Brain pericyte (primary cell): ENCODE measurements at places on chromosomes 7 and 10.

DNA sequence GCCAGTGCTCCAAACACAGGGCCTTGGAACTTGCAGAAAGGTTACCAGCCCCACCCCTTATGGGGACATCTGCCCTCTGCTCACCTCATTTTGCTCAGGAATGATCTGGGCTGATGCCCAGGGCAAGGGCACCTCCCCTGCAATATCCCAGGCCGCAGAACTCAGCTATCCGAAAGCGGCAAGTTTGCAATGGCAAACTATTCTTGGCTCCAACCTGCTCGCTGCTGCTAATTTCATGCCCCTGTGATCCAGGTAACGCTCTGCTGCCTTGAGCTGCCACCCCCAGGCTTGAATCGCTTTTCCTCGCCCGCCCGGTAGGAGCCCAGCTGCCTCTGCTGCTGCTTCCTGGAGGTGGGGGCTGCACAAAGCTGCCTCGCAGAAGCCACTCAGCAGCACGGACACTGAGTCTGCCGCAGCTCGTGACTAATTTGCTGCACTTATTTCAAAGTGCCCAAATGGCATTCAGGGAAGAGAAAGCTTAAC is 18.2 kb downstream of the SLC29A3 start:
- no peak for DNase-seq

DNA sequence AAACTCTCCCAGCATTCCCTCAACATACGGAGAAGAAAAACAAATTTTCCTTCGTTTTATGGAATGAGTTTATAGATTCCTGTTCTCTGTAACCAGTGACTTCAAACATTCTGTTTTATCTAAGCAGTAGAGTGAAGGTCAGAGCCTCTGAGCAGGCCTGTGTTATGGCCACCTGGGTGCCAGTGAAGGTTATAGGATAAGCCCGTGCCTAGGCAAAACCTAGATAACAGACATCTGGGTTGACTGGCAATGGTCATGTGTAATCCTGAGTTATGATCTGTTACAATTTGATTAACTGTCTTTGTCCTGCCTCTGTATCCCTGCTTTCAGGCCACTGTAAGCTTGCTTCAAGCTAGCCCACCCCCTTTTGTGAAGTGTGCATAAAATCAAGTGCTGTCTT is 8.3 kb downstream of the LSM5 start:
- no peak for DNase-seq

GRCh38 chr7:77538281-77539212 is 1.5 kb downstream of the PTPN12 start:
- DNase-seq, result peak; percentile 39

DNA sequence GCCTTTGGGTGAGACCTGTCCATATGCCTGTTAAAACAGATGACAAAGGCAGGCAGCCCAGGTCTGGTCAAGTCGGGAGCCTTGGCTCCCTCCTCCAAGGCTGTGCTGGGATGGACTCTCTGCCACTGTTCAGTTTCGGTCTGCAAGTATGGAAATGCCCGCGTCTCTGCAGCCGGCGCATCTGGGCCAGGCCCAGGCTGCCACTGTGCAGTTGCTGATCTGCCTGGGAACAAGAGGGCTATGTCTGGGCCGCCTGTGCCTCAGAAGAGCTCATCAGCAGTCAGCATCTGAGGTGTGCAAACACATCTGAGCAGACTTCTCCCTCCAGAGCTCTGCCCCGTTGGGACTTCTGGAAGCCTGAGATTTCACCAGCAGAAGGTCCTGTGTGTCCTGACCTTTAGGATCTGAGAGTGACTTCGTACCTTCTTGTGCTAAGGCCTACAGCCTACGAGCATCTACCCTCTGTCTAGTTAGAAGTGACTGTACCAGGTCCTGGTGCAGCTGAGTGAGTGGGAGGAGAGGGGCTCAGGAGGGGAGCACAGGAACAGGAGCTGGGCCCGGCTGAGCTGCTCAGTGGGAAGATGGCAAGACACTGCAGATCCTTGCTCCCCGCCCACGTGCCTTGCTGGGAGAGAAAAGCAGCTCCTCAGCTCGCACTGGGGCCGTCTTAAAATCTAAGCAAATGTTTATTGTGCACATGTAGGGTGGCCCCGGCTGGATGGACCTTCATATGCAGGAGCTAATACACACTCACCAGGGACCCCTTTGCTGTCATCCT is 50.9 kb downstream of the DOCK1 start:
- no peak for DNase-seq

GRCh38 chr10:124659380-124659779 is 84.8 kb downstream of the FAM53B start:
- DNase-seq, result no peak

DNA sequence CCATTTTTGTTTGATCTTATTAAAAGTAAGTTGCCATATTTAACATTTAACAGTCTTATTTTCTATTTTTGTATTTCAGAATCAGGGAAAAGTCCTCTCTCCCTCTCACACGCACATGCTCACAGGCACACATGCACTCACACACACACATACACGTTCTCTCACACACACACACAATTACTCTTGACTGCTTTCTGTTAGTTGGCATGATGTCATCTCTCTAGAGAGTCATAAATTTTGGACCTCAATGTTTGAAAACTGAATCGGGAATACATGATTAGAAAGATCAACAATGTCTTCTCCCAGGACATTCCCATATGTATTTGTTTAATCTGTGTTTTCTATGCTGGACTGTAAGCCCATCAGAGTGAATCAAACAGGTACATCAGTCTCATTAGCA is 165.7 kb upstream of the AHR start:
- no peak for DNase-seq

DNA sequence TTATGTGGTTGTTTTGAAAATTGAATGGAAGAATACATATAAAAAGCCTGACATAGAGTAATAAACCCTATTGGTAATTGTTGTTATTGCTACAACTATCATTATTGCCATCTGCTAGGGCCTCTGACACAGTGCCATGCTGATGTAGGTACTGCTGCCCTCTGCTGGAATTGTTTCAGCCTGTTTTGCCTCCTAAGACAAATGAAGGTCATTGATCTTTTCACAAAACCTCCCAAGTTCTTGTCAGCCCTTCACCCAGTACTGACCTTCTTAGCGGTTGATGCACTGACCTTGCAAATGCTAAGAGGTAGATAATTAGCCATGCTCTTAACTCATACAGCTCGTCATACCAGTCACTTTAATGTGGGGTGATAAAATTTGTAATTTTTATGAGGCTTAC is 975.2 kb downstream of the SORCS1 start:
- no peak for DNase-seq

DNA sequence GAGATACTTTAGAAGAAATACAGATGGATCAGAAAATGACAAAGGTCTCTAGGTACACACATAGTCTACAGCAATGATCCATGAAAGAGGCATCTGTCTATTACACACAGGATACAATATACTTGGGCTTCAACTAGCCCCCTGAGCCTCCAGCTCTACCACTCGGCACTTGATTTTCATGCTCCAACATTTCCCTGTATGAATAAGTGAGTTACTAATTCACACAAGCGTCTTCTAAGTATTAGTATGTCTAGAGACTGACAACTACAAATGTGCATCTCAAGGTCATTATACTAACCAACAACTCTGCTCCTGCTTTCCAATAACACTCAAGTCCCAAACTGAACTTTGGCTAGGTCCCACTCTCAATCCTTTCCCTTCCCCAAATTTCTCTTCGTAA is 8.3 kb downstream of the FAM204A start:
- no peak for DNase-seq

DNA sequence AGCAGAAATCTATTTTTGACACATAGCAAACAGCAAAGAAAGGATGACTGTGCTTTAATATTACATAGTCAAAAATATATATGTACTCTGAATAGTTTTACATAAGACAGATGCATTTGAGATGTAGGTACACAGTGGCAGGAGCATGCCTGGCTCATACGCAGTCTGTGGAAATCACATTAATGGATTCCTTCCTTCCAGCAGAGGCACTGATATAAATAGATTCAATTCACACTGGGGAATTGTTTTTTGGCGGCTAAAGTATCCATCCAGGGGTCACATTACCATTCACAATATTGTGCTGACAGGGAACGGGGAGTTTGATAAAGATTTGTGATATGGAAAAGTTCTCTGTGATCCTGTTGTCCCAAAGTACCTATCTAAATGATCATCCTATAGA is 72.5 kb upstream of the AGR3 start:
- DNase-seq, result no peak

DNA sequence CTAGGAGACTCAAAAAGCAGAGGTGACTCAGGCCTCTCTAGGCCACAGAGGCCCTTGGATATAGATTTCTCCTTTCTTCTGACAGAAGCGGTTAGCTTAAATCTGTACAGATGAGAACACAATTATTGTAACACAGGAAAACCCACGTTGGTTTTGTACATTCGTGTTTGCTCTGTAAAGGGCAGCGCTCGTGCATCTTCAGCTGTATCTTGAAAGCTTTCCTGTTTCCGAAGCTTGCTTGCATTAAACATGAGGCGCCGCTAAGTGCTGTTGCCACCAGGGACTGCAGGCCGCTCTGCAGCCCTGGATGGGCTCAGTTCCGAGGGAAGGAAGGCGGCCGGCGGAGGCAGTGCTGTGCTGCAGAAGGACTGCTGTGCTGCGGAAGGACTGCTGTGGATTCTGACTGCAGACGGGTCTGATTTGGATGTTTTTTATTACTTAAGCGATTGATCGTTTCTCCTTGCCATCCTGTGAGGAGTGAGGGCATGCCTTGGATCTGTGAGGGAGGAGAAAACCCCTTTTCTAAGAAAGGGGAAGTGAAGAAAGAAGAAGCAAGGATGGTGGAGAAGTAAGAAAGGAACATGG is 53.3 kb downstream of the FHIP2A start:
- peak; percentile 32 for DNase-seq

GRCh38 chr10:113180401-113181154 is 230.5 kb downstream of the TCF7L2 start:
- no peak for DNase-seq

DNA sequence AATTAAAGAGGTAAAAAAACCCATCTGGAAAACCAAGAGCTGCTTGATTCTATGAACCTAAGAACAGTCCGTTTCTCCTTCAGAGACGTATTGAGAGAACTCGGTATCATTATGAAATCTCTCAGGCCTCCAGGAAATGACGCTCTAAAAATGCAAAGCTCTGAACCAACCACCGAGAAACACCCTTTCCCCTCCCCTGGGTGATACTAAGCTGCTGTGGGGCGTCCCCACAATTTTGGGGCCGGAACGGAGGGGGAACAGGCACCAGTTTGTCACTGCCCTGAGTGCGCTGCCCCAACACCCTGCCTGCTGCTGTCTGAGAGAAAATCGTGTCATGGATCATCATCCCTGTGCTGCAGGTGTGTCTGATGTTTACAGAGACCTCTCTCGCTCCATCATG is 509.5 kb downstream of the DNAJB6 start:
- DNase-seq, result no peak

- DNase-seq, result no peak
Measured at GRCh38 chr7:138865843-138866242, 67.8 kb upstream of the ATP6V0A4 start.

DNA sequence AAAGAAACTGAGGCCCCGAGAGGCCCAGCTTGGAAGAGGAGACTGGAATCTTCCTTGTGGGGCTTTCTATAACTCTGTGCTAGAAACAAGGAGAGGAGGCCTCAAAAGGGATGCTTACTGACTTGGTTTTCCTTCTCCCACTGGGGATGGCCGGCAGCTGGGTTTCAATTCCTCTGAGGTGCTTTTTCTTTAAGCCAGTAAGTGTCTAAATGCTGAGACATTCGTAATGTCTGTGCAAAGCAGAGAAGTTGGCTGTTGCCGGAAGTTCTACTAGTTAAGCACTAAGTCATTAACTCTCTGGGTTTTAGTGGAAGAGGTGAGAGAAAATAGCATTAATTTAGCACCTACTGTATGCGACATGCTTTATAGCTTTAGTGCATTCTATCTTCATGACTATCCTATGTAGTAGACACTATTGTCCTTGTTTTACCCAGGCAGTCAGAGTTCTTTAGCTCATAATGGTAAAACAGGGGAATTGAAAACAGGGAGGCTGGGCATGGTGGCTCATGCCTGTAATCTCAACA is 135.2 kb downstream of the RGS10 start:
- DNase-seq, result no peak

DNA sequence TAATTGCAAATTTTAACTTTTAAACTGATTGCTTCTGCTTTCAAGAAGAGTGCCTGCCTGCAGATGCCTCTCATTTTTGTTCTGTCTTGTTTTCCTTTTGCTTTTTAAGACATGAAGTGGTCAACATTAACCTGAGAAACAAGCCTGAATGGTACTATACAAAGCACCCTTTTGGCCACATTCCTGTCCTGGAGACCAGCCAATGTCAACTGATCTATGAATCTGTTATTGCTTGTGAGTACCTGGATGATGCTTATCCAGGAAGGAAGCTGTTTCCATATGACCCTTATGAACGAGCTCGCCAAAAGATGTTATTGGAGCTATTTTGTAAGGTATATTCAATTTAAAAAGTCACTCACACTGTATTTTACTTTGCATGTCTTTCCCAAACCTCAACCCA is 8.8 kb downstream of the GSTO2 start:
- no peak for DNase-seq

DNA sequence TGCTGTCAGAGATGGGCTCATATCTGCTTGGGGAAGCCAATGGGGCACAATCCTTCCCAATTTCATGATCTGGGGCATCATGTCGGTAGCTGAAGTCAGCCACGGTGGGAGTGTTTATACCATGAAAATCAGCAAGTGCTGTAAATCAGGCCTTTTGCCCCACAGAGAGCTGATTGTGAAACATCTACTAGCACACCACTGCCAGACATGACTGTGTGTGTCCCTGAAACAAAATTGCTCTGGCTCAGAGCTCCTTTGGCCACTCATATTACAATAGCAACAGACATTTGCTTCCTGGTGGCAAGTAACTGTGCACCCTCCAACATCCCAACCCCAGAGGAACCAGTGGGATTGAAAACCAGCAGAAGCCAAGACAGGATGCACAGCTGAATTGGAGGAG is 23.7 kb downstream of the GPR26 start:
- DNase-seq, result no peak

DNA sequence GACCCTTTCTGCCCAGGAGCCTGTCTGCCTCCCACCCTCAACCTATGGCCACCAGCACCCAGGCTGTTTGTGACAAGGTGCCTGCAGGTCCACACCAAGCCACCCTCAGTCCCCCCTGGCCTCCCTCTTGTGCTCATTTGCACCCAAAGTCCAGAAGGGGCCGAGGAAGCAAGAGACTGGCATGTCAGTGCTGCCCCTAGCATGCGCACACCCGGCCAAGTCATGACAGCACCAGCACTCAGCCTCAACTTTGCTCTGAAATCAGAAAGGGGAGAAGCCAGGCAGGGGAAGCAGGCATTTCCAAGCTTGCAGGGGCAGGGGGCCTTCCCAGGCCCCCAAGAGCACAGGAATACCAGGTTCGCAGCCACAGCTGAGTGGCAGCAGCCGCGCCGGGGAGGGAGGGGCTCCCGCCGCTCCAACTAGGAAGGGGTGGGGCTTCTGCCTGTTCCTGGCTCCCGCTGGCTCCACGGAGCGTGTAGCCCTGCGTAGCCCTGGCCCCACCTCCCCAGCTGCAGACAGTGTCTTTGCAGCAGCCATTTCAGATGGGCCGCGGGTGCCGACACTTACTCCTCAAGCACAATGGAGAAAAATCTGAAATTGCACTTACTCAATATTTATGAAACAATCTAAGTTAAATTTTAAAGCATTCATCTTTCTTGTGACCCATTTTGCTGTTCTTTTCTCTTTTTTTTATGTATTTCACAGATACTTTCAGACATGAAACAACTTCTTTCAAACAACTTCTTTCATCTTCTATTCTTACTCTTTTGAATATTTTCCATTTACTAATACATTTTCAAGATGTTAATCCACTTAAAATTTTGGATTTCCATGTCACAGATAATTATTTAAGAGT is 54.9 kb upstream of the ABCB5 start:
- DNase-seq, result no peak

- DNase-seq, result no peak
Measured at GRCh38 chr10:129704786-129705525, 237.9 kb downstream of the MGMT start.

GRCh38 chr10:86065711-86066251 is 300.8 kb downstream of the GRID1 start:
- no peak for DNase-seq
